ENCODE measurements at places on chromosomes 4 and X.

DNA sequence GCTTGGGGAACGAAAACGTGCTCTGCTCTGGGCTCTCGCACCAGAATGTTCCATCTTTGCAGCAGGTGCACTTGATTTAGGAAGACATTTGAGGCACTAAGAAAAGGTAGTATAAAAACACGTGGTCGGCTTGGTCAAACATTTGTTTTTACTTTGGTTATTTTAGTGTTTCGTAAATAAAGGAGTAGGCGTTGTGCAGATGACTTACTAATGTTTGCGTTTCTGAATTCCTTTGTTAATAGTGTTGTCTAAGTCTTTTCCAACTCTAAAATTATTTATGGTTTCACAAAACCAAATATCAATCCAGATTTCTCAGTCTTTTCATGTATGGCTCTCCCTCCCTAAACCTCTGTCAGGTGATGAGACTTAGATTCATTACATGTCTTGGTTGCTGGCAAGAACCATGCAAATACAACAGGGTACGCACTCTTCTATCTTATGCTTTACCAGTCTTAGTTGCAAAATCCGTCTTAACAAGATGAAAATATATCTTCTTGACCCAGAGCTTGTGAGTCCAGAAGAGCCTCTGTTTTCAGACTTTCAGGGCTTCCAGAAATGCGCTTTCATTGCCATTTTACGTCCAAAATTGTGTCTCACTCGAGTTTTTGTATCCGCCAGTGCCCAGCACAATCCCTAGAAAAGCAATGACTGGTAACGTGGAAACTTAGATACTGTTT lies 686 bp downstream of the MTHFD2L start:
- DNase-seq: peak; percentile 46

DNA sequence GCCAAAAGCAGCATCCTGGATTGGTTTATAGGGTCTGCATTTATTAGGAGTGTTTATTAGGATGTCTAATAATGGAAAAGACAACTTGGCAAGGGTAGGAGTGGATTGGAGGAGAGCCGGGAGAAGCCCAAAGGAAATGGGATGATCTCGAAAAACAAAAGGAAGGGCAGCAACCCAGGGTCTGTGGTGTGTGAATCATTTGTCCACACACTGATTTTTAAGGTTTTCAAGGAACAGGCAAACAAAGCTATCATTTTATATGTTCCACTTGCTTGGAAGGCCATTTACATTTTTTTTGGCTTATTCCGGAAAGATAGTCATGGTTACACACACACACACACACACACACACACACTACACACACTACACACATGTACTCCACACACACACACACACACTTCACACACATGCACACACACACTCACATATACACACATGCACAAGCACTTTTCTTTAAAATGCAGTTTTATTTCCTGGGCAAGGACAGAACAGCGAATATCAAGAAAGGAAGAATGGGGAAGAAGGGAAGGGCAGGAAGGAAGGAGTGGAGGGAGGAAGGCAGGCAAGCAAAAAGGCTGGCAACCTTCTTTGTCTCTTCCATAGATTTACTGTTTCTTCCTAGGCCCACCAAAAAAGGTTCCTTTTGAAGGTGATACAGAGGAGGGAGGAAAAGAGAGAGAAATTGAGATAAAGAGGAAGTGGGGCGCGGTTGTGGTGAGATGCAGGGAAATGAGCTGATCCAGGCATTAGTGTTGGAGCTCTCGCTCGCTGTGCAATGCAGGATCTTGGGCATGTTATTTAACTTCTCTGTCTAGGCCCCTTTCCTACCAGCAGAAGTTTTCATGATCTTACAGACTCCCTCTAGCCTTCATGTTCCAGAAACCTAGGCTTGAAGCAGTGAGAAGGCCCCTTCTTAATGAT lies 88.6 kb upstream of the MAML3 start:
- peak; percentile 36 for DNase-seq

GRCh38 chr4:99841129-99841528 lies 24.5 kb downstream of the DAPP1 start:
- DNase-seq: no peak

DNA sequence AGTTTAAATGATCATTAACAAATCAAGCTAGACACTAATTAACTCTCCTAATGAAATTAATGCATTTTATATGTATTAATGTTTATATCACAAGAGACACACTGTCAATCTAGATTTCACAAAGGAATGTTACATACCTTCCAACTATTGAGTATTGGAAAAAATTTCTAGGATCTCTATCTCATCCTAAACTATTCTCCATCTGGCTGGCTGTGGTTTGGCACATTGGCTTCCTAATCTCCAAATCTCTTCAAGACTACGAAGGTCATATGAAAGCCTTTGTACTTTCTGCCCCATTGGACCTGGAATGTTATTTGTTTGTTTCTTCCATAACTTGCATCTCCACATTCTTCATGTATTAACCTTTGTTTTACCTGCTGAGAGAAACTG lies 1160.0 kb downstream of the ADGRL3 start:
- DNase-seq: no peak

- DNase-seq: peak; percentile 6
Observed at GRCh38 chr4:24975510-24975909, 55.2 kb downstream of the LGI2 start.

DNA sequence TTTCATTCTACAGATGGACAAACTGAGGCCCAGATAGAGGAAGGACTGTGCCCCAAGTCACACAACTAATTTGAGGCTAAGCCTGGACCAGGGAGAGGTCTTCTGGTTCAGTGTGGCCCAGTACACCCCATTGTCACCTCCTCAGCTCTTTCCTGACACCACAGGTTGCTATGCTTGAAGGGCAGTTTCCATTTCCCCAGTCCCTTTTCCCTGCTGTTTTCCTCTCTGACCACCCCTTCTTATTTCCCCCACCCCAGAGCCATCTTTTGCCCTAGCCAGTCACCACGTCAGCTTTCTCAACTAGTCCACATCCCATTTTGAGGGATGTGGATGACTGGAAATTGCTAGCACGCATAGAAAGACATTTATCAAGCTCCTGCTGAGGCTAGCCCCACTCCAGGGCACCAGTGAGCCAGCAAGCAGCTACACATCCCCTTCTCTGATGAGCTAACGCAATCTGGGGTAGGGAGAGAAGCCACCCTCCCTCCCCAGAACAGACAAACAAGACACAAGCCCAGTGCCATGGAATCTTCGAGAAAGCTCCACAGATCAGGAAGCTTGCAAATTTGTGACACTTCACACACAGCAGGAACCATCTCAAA lies 1.3 kb downstream of the GABRE start:
- no peak for DNase-seq

DNA sequence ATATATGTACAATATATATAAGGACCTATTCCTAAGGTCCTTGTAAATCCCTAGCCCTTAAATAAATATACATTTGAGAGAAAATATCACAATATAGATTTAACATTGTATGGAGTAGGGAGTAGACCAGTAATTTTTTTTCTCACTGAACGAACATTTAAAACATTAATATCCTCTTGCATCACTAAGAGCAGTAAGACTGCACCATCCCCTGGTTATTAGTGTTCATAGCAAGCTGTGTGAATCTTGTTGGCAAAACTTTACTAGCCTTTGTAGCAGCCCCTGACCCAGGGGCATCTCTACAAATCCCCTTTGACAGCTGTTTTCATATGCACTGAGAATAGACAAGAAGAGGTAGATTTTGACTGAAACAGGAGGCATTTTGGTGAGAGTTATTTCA lies 146.5 kb downstream of the IL1RAPL2 start:
- DNase-seq: no peak

GRCh38 chr4:6410664-6411063 lies 61.8 kb downstream of the PPP2R2C start:
- no peak for DNase-seq

GRCh38 chr4:152778656-152779512 lies 646 bp downstream of the TIGD4 start:
- DNase-seq: peak; percentile 9

- DNase-seq: no peak
Observed at GRCh38 chrX:3286196-3286945, 60.1 kb downstream of the MXRA5 start.

- no peak for DNase-seq
Observed at GRCh38 chrX:140172401-140172800, 207.1 kb upstream of the CXorf66 start.

- DNase-seq: no peak
Observed at GRCh38 chrX:40310016-40310415, 212.3 kb upstream of the BCOR start.

GRCh38 chrX:17214962-17215361 lies 160.0 kb upstream of the NHS start:
- no peak for DNase-seq

DNA sequence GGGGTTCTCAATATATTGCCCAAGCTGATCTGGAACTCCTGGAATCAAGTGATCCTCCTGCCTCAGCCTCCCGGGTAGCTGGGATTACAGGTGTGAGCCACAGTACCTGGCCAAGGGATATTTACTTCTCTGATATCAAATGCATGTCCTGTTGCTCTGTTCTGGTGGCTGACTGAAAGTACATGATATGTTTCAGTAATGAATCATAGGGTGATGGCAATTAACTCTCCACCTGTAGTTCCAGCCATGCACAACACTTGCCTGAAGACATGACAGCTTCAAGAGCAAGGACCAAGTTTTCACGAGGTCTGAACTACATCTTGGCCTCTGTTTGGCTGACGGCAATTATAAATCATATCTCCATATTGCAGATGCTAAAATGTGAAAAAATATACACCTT lies 9.1 kb downstream of the ZCCHC4 start:
- no peak for DNase-seq

DNA sequence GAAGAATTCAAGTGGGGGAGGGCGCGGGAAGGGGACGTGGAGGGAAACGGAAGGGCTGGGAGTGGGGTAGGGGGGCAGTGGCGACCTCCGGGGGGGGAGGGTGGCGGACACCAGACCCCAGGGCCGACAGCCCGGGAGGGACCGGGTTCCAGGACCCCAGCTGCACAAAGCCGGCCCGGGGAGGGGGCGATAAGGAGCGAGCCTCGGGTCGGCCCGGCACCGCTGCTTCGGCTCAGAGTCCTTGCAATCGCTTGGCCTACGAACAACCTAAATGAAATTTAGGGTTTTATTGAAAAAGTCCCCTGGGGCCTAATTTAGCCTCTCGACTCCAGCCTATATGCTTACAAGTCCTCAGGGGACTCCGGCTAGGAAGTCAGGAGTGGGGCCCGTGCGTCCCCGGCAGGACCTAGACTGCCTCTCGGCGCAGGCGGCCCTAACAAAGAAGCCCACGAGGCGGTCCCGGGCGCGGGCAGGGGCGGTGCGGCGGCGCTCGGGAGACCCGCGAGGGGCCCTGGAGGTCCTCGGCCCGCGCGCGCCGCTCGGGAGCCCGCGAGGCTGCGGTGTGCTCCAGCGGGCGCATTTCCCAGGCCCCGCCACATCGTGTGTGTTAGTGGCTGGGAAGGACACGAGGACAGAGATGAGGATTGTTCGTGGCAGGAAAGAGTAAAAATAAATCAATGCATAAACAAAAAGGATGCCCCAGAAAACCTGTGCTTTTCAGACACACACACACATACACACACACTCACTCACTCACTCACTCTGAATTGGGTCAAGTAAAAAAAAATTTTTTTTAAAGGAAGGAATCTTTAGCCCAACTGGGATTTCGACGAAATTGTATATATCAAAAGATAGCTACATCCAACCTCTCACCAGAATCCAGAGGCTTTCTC lies 70.0 kb downstream of the MGST2 start:
- DNase-seq: peak; percentile 56

DNA sequence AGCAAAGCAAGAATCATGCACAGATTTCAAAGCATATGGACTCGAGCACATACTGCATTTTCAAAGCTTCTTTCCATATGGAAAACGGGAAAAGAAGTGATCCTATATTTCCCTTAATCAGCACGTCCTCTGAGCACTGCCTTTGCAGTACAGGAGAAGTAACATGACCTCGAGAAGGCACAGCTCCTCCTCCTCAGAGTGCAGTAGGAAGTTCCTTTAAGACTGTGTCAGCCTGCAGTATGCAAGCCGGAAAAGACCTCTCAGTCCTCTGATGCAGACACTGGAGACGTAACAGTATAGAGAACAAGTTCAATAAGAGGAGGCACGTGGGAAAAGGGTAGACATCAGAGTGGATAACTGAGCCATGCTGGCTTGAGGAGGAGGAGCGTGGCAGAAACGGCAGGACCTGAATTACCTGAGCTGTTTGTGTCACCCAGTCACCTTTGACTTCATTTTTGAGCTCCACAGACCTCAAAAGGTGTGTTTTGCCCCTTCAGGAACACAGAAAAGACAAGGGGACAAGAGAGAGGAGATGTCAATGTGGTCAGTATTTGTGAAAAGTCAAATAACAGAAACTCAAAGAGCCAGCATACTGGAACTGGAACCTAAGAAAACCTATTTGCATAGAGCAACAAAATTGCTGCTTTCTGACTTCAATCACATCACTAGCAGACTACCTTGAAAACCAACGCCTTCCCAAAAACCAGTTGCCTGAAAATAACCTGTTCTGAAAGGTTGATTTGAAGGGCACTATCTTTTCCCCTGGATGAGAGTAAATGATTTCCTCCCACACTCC lies 20.8 kb downstream of the IRF2 start:
- DNase-seq: peak; percentile 84

GRCh38 chr4:56371426-56372220 lies 15.7 kb downstream of the AASDH start:
- no peak for DNase-seq

GRCh38 chr4:174582463-174582862 lies 60.2 kb upstream of the HPGD start:
- DNase-seq: no peak

DNA sequence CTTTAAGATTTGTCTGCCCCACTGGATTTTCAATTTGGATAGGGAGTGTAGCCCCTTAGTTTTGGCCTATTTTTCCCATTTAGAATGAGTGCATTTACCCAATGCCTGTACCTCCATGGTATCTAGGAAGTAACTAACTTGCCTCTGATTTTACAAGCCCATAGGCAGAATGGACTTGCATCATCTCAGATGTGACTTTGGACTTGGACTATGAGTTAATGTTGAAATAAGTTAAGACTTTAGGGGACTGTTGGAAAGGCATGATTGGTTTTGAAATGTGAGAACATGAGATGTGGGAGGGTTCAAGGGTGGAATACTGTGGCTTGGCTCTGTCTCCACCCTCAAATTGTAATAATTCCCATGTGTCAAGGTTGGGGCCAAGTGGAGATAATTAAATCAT lies 2480.2 kb downstream of the PCDH7 start:
- DNase-seq: no peak

DNA sequence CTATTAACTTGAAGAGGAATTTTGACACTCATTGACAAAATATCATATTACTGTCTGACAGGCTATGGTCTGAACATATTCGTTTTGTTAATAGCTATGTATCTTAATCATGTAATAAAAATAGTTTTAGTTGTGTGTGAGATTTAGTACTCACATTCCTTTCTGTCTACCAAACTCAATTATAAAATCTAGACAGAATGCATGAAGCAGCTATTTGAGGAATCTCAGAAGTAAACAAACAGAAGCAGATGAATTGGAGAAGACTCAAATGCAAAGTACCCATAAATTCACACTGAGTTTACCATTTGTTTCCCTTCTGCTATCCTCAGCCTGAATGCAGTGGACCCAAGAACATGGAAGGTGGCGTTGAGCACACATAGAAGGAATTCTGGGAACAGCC lies 841.6 kb upstream of the AADAT start:
- DNase-seq: no peak

- no peak for DNase-seq
Observed at GRCh38 chr4:24416293-24416692, 168.1 kb downstream of the DHX15 start.

Measured in inflammatory macrophage treated with lipopolysaccharide for 1 hour (primary cell).